Karpas-422 (cell line): ENCODE measurements at places on chromosomes 5 and 9. TPM values are rescaled to one million over a fixed set of nuclear protein-coding genes. Genes with fewer than 3 reads are reported as not detected.

- DNase-seq: peak; percentile 83
These were observed 338.0 kb downstream of the SEMA5A start for GRCh38 chr5:9207817-9208418.

DNA sequence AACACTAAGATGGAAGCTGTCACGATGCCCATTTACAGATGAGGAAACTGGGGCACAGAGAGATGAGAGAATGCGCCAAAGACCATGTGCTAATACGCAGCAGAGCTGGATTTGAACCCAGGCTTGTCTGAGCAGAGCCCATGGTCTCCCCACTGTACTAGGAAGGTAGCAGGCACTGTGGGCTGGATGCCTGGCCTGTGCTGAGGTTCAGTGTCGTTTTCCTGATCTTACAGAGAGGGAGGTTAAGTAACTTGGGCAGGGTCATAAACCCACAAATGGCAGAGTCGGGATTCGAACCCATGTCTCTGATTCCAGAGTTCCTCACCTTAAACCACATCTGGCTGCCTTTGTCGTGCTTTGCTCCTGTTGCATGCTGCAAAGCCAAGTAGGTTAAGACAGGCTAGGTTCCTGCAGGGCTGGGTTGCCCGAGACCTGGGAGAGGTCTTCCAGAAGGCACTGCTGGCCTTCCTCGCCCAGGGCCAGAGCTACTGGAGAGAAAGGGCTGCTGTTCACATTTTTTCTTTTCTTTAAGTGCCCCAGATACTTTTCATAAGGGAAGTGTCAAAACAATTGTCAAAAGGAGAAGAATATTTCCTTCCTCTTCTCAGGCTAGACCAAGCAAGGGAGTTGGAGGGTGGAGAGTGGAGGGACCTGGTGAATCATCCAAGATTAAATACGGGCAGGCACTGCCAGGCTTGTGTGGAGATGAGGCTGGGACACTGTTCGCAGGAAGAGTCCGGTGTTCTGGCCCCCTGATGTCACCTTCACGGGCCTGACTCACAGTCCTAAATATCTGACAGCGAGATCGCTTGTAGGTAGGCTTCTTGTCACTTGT is 3.2 kb downstream of the NEK6 start:
- peak; percentile 86 for DNase-seq

The NDST1 gene
- total RNA-seq: 8.4 and 20.9 TPM in 2 replicates

GRCh38 chr5:95591490-95591901 is 28.4 kb upstream of the GPR150 start:
- no peak for DNase-seq

GRCh38 chr5:157026789-157027424 is 32.0 kb downstream of the HAVCR1 start:
- peak; percentile 48 for DNase-seq

DNA sequence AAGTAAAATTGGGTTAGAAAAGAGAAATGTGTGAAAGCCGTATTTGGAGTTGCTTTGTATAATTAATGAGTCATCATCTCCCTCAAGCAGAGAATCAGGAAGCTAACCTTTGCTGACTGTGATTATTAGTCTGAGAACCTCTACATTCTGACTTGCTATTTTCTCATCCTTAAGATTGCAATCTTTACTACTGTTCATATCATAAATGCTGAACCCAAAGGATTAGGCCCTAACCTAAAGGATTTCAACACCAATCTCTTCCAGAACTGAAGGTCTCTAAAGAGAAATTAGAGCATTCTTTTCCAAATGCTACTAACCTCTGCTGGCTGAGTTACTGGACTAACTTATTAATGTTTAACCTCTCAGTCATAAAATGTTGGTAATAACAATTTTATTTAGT is 538.1 kb upstream of the MEF2C start:
- DNase-seq: no peak

- DNase-seq: no peak
These were observed 20.5 kb downstream of the SLC1A1 start for GRCh38 chr9:4510546-4511322.
